ENCODE measurements at places on chromosomes 4 and X.

GRCh38 chr4:74930162-74930561, 2.8 kb upstream of the PARM1 start:
- DNase-seq, result no peak

DNA sequence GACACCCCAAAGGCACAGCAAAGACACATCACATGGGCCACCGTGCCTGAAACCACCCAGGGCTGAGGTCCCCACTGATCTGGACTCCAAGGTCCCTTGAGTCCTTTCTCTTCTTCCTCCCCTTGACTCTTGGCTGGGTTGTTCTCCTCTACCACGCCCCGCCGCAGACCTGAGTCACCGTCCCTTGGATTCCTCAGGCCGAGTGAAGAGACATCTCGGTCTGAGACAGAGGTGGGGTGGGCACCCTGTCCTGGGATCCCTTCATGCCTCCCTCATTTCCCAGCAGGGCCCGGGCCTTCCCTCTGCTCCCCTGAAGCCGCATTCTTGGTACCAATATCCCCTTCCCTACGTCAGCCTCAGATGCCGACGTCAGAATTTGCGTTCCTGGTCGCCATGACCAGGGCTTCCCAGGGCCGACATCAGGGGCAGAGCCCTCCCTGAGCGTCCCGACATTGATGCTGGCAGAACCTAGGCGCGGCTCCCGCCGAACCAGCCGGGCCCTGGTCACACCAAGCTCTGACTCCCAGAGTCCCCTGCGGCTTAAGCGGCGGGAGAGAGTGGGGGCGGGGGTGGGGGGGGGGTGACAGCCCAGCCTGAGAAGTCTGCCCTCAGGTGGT, 498 bp downstream of the MAGEA10 start:
- no peak for DNase-seq

DNA sequence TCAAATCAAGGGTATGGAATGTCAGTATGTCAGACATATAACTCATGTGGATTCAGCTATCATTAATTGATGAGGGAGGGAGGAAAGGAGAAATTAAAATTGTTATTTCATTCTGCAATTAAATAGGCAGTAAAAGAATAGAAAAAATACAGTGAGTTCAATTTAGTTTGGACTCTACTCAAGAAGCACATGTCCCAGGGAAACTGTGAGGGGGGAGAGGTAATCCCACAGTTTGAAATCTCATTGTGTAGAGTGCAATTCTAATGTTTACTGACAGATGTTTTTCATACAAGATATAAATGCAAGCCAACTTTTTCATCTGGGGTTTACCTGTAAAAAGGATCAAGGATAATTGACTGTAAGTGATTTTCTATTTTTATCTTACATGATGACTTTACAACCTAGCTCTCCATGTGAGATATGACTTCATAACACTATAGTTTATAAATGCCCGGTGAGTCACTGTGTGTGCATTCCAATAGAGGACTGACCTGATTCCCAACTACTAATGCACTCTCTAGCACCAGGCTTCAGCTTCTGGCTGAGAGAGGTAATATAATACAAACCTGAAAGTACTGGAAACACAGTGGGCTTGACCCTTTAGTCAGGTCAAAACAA, 35.2 kb upstream of the SCD5 start:
- no peak for DNase-seq

- DNase-seq, result no peak
Measured at GRCh38 chr4:20432088-20432487, 180.4 kb downstream of the SLIT2 start.

DNA sequence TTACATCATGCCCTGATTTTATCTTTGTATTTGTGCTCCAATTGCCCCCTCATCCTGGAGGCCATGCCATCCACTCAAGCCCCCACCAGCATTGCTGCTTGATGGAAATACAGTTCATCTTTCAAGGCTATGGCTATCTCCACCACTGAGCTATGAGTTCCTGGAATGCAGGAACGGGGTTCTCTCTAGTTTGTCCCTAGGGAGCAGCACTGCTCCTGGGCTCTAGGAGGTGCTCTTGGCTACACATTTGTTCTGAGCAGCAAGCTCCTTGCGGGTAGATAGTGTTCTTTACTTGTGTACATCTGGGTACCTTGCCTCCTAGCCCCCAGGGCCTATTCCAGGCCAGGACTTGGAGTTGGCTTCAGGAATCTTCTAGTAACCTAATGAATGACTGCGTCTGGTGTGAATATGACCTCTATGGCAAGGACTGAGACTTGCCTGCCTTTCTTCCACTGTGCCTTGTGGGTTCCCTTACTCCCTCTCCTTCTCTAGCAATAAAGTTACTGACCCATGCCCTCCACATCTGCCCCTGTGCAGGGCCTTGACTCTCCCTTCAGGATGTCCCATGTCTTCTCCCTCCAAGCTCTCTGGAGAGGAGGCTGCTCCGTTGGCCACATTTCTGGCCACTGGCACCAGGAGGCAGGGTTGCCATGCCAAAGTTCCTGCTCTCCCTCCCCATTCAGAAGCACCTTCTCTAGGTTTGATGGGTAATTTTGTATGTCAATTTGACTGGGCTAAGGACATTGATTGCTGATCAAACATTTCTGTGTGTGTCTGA, 7.6 kb downstream of the CITED1 start:
- DNase-seq, result no peak

DNA sequence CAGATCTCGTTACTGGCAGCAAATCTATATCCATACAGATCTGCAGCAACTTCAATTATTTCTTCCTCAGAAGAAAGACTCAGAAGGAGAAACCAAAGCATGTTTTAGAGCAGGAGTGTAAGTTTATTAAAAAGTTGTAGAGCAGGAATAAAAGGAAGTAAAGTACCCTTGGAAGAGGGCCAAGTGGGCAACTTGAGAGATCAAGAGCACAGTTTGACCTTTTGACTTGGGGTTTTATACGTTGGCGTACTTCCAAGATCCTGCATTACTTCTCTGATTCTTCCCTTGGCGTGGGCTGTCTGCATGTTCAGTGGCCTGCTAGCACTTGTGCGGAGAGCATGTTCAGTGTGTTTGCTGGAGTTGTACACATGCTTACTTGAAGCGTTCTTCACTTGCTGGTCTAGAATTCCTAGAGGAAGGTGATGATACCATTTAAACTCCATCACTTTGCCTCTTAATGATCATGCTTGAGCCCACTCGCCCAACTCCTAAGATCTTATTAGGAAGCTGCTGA, 1114.7 kb upstream of the PABPC4L start:
- no peak for DNase-seq

DNA sequence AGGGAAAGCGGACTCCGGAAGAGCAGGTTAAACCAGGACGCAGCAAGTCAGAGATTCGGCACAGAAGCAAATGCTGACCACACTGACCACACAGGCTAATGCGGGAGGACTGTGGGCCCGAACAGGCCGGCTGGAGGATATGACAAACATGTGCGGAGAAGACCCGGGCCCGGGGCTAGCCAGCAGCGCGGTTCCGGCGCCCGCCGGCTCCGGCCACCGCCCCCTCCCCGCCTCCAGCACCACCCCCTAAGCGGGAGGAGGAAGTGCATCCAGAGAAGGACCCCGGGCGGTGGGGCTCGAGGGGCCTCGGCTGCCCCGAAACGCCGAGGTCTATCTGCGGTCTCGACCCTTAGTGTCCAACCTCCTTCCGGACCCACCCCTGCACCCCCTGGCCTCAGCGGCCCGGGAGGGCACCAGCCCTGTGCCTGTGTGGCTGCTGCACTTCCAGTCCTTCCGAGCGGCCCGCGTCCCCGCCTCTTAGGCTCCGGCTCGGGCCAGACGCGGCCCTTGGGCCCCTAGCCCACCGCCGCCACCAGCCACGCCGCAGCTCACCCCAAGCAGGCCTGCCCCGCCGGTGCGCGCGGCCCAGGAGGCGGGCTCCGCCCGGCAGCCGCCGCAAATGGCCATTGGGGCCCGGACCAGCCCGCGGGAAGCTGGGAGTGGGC, 2.1 kb downstream of the ELOVL6 start:
- peak; percentile 30 for DNase-seq

DNA sequence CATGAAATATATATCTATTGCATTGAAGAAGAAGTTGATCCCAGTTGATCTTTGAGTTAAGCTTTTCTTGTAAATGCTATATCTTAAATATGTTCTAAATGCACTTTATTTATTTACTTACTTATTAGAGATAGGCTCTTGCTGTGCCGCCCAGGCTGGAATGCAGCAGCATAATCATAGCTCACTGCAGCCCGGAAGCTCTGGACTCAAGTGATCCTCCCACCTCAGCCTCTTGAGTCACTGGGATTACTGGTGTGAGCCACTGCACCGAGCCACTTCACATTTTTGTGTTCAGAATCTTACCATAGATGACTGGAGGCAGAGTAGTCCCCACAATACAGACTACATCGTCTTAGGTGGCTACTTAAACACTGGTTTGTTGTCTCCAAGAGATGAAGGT, 324.3 kb upstream of the SLIT2 start:
- no peak for DNase-seq

GRCh38 chrX:129836827-129837226, 6.9 kb downstream of the ZDHHC9 start:
- DNase-seq, result no peak

DNA sequence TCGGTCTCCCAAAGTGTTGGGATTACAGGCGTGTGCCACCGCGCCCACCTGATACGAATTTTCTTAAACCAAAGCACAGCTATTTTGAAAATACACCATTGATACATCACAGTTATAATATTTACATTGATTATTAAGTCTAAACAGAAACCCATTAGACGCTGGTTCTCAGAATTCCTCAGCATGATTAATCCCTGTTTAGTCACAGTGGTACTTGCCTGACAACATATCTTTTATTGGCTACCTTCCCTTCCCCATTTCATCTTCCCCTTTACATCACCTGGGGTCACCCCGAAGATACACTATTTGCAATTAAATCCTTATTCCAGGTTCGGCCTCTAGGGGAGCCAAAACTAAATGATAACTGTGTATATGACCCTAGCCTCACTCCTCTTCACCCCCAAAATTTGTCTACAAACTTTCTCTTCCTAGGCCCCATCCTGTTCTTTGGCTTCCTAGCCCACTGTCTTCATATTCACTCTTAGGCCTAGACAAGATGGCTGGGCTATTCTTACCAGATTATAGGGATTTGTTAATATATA, 36.8 kb upstream of the IL1RAPL1 start:
- DNase-seq, result no peak

GRCh38 chr4:122854447-122855352, 28.1 kb downstream of the FGF2 start:
- DNase-seq, result no peak

DNA sequence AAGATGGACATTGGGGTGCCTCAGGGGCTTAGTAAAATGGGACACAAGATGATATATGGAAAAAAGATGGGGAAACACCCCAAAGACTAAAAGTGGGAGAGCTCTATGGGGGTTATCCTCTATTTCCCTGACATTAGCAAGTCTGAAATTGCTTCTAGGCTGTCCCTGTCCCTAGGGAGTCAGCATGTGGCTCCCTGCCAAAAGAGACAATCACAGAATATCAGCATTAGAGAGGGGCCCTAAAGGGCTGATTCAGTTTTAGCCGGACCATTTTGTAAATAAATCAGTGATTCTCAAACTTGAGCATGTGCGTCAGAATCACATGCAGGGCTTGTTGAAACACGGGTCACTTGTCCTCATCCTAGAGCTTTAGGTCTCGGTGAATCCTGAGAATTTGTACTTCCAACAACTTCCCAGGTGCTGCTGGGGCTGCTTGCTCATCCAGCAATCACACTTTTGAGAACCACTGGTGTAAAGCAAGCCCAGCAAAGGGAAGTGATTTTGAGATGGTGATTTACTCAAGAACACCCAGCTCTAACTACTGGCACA, 165.3 kb upstream of the DGKK start:
- no peak for DNase-seq

GRCh38 chr4:23476515-23477090, 413.2 kb downstream of the PPARGC1A start:
- DNase-seq, result no peak

Measured in activated T-helper 9 cell treated with anti-CD3 and anti-CD28 coated beads, Interleukin-2, amount 50 U/mL, for 16 hours (primary cell).